ENCODE measurements at places on chromosomes 7 and 10.

DNA sequence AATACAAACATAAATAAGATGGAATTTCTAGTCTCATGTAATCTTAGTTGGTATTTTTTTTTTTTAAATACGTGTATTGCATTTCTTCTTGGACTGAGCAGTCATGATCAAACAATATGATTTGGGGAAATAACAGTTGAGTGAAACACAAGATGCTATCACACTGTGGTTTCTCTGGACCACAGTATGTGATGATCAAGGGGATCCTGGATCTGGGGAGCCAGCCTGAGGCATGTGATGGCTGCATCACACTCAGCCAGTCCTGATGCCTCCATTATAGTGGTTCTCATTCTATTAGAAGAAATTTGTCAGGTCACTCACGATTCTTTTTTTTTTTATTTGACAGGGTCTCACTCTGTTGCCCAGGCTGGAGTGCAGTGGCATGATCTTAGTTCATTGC is 495.9 kb upstream of the POT1 start:
- DNase-seq: no peak

DNA sequence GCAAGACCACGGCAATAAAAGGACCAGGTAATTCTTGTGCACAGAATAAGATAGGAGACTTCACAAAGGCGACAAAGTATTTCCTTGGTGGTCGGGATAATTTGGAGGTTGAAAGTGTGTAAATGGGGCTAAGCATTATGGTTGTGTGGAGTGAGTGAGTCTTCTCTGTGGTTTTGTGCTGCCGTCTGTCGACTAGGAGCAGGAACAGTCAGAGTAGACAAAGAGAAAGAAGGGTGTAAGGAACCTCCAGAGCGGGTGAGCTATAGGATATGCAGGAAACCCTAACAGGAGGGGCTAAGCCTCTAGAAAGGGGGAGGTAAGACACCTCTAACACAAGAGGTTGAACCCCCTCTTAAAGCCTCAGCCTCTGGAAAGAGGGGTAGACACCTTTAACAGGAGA is 201.6 kb downstream of the SH2D4B start:
- DNase-seq: no peak

DNA sequence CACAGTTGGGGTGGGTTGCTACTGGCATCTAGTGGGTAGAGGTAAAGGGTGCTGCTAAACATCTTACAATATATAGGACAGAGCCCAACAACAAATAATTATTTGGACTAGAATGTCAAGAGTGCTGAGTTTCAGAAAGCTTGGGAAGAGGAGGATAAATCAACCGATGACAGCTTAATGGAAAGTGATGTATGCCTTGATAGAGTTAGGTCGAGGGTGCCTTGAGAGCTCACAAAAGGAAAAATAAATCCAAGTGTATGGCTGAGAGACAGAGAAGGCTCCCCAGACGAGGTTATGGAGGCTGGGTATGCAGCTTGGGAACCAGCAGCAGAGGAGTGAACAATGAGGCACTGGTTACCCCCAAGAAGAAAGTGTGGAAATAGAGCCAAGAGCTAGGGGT is 211.1 kb downstream of the HDAC9 start:
- DNase-seq: no peak

DNA sequence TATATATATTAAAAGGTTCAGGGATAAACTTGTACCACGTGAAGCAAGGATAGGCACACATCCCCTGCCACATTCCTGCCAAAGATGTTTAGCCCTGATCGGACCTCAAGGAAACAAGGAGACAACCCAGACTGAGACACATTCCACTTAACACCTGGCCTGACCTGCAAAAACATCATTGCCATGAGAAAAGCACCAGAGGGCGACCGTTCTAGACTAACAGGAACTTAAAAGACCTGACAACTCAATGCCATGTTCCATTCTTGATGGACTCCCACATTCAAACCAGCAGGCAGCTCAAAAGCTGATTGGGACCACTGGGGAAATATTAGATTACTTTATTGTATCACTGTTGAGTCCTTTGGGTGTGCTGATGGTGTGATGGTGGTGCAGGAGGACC is 8.1 kb upstream of the PDGFA start:
- no peak for DNase-seq

- DNase-seq: no peak
These were observed 38.4 kb downstream of the PTPRE start for GRCh38 chr10:127945341-127945758.

DNA sequence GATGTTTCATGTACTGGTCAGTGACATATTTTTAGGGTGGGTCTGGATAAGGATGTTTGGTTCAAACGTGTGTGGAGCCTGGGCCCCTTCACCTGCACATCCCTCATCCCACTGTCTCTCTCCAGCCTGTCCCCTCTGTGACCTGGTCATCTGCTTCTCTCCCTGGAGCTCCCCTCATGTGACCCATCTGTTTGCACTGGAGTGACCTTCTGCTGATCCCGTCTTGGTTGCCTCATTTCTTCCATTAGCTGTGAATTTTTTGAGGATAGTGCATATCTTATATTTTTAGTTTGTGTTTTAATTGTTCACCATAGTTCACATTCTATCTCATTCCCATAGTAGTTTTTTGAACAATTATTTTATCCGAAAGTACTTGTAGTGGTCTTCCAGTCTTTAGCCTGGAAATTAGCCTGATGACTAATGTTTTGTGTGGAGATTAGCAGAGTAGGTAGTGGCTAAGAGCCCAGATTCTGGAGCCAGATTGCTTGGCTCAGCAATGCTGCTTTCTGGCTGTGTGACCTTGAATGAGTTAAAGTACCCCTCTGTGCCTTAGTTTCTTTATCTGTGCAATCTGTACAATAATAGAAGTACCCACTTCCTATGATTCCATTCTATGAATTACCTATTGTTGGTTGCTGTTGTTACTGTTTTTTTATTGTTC is 224.5 kb downstream of the LRMDA start:
- no peak for DNase-seq

GRCh38 chr10:89384474-89385340 is 6.9 kb downstream of the IFIT1B start:
- DNase-seq: no peak

- no peak for DNase-seq
These were observed 70.5 kb upstream of the PRKCQ start for GRCh38 chr10:6650586-6650985.

DNA sequence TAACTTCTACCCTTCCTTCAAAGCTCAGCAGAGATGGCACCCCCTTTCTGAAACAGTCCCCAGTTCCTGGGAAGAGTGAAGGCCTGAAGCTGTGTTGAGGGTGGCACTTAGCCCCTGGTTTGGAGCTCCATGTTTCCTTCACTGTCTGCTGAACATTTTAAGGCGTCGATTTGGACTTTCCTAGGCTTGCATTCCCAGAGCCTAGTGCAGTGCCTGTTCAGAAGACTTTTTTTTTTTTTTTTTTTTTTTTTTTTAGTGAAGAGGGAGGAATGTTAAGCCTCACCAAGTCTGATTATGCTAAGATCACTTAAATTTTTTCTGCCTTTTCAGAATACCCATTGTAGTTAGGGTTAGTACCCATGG is 97.0 kb downstream of the PFKFB3 start:
- no peak for DNase-seq

DNA sequence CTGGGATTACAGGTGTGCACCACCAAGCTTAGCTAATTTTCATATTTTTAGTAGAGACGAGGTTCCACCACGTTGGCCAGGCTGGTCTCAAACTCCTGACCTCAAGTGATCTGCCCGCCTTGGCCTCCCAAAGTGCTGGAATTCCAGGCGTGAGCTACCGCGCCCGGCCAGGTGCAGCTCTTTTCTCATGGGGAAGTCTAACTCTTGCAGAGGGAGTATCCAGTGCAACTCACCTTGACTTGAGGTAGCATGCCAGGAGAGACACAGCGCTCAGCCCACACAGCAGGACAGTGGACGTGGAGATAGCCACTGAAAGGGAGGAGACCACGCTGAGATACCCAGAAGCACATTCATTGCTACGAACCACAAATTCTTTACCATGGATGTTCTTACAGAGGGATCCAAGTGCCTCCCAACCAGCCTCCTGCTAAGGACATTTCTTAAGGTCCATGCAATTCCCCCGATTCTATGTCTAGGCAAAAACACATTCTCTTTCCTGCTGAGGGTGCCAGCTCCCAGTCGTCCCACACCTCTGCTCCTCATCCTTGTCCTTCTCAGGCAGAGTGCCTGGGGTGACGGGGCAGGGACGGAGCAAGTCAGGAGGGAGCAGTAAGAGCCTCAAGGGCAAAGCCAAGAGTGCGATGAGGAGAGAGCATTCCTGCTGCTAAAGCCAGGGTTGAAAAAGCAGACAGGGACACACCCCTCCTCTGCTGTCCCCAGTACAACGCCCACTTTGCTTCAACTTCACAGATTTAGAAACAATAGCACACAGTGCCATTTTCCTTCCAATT is 21.0 kb downstream of the IL15RA start:
- no peak for DNase-seq

- no peak for DNase-seq
These were observed 31.7 kb upstream of the C10orf90 start for GRCh38 chr10:126702181-126702580.

GRCh38 chr10:132541129-132541528 is 3.5 kb downstream of the INPP5A start:
- no peak for DNase-seq

- no peak for DNase-seq
These were observed 474.0 kb upstream of the FOXK1 start for GRCh38 chr7:4208086-4208485.

GRCh38 chr10:30037620-30038336 is 21.6 kb downstream of the JCAD start:
- no peak for DNase-seq

- no peak for DNase-seq
These were observed 24.6 kb upstream of the KDM7A start for GRCh38 chr7:140201393-140201792.

DNA sequence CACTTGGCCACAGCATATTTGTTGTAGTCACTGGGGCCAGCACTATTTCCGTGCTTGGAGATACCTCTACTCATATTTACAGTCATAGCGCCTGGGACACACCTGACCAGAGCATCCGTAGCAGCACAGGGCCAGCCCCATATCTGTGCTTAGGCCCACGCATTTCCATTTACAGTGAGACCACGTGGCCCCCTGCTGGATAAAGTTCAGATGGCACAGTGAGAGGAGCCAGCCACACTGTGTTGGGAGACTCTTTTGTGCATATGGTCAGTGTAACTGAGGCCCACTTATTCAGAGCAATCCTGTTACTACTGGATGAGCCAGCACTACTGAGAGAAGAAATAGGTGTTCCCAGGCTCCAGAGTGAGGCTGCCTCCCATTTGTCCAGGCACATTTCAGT is 455.3 kb downstream of the REEP3 start:
- DNase-seq: no peak

GRCh38 chr7:26149391-26149977 is 2.5 kb upstream of the NFE2L3 start:
- no peak for DNase-seq

DNA sequence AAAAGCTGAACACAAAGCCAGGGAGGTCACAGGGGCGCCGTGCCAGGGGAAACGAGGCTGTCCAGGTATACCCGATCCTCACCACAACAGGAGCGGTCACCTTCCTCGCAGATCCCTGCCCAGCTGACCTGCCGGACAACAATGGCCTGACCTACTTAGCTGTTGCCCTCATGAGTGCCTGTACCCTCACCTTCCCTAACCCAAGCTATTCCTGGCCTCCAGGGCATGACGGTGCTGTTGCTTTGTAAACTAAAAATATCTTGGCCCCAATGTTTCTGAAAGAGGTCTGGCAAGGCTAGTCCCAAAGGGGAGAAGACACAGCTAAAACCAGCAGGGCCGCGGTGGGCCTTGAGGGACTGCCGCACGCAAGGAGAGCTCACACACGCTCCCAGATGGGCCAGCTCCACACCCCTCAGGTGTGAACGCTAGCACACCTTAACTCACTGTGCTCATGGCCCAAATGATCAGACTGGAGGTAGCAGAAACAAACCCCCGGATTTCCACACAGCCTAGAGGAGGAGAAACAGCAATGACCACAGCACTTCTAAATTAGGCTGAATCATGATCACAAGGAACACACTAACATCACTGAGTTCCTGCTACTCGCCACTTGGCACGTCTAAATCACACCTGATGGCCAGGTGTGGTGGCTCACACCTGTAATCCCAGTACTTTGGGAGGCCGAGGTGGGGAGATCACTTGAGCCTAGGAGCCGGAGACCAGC is 66.3 kb upstream of the CYTH3 start:
- no peak for DNase-seq

DNA sequence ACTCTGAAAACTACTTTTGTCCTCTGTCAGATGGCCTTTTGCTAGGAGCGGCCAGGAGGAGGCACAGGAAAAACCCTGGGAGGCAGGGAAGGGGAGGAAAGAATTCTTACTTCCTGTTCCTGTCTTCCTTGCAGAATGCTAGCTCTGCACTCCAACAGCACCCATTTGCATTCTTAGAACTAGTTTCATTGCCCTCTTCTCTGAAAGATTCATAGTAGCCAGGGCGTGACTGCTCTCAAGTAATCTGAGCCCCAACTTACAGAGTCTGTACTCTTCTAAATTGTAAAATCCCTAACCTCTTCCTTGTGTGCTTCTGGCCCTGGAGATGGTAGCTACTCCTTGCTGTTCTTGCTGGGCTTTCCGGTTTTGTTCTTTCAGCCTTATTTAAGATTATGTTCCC is 75.3 kb upstream of the STEAP1 start:
- DNase-seq: no peak

GRCh38 chr7:157627646-157628045 is 290.8 kb downstream of the DNAJB6 start:
- no peak for DNase-seq

DNA sequence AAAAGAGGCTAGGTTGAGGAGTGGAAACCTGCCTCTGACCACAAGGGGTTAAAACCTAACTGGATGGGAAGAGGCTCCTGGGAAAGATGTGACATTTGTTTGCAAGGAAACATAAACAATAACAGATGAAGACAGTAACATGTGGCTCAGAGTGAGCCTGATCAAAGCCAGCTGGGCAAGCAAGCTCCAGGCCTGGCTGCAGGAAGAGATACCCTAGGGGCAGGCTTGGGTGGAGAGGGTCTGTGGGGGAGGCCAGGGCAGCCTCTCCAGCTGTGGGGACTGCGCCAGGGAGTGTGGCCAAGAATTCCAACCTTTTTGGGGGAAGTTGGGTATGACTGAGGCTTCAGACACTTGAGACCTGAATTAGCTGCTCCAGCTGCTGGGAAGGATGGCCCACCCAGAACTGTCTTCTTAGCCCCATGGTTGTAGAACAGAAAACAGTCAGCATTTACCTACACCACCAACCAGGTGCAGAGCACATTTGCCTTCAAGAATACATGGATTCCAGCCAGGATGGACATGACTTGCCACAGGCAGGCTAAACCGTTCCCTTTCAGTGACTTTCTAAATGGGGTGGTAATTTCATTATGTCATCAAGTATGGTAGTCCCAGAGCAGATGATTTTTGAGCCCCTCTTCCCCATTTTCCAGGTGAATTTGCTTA is 10.4 kb upstream of the FAM170B start:
- no peak for DNase-seq

- no peak for DNase-seq
These were observed 26.6 kb downstream of the ESYT2 start for GRCh38 chr7:158802535-158803366.

- DNase-seq: no peak
These were observed 613.7 kb upstream of the MKI67 start for GRCh38 chr10:128739930-128740329.

GRCh38 chr7:80642871-80643270 is 4.4 kb downstream of the CD36 start:
- no peak for DNase-seq

GRCh38 chr7:37052705-37053104 is 328.4 kb upstream of the AOAH start:
- no peak for DNase-seq

Data from T follicular helper cell (primary cell).